Mucosa of gallbladder (tissue), 1 donor: ENCODE measurements at places on chromosomes 11 and 22. TPM values are rescaled to one million over a fixed set of nuclear protein-coding genes. Genes with fewer than 3 reads are reported as not detected.
A peak's percentile ranks its signal among the peaks of the same experiment; 100 is the strongest.

MS4A14 gene
- 2.5 TPM for total RNA-seq

- peak; percentile 50 for DNase-seq
Observed at GRCh38 chr22:24727218-24727851, 47.2 kb downstream of the PIWIL3 start.

DNA sequence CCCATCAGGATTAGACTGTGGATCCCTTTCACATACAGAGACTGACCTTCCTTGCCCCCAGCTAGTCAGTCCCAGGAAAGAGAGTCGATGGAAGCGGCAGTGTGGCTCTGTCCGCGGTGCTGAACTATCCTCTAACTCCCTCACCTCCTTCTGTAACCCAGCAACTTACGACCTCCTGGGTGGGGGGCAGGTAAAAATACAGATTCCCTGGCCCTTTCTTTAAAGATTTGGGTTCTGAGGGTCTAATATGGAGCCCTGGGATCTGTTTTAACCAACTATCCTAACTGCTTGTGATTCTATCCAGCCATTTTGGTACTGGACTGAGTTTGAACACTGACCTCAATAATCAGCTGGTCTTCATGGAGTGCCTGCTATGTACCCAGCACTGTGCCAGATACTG is 23.2 kb downstream of the MFNG start:
- no peak for DNase-seq

- DNase-seq = no peak
Observed at GRCh38 chr22:25359601-25360261, 140.3 kb downstream of the CRYBB2 start.

LUZP2 gene
- total RNA-seq = 0.26 TPM
